Panc1 (cell line): ENCODE measurements at places on chromosomes 16 and 17. TPM values are rescaled to one million over a fixed set of nuclear protein-coding genes. Genes with fewer than 3 reads are reported as not detected.

- peaks cover 22% of the 10 kb centered on the region for H3K36me3 ChIP-seq
- H3K4me1 ChIP-seq, result peaks cover 42% of the 10 kb centered on the region
- peak overlapping the region; percentile 92 for H3K4me3 ChIP-seq
- peak overlapping the region; percentile 93 for H3K27ac ChIP-seq
- no peaks in the 10 kb centered on the region for H3K27me3 ChIP-seq
- no peak for DNase-seq
Observed at GRCh38 chr17:7308625-7309433, 1.4 kb downstream of the EIF5A start.

DNA sequence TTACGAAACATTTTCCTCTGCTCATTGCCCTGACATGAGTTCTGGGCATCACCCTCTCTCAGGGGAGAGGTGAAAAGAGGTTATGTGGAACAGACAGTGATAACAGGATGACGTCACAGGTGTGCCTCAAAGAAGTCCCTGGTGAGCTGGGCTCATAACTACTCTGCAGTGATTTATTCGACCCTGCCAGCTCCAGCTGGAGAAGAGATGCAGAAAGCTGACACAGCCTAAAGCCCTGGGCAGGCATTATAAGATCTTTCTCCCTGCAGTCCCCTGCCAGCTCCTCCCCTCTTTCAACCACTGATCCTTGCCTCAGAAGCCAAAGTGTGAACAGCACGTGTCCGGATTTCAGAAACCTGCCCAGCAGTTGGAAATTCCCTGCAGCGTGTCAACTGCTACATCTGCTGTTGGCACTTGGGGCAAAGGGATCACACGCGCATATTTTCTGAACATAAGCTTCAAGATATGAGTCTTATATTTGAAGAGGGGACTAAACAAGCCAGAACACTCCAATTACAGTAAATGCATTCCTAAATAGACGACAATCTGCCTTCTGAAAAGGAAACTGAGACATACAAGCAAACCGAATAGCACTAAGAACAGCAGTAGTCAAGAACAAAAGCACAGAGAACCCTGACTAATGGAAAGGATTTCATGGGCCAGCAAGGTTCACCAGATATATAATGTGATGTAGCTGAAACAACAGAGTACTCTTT lies 80.5 kb downstream of the SMG6 start:
- H3K27me3 ChIP-seq, result no peaks in the 10 kb centered on the region
- no peak overlapping the region for H3K27ac ChIP-seq
- no peak overlapping the region for H3K4me3 ChIP-seq
- H3K4me1 ChIP-seq, result no peaks in the 10 kb centered on the region
- H3K36me3 ChIP-seq, result no peaks in the 10 kb centered on the region
- no peak for DNase-seq

GRCh38 chr17:7405350-7406234 lies 1.7 kb upstream of the TMEM256 start:
- H3K27ac ChIP-seq, result peak overlapping the region; percentile 57
- no peaks in the 10 kb centered on the region for H3K36me3 ChIP-seq
- no peaks in the 10 kb centered on the region for H3K27me3 ChIP-seq
- peak overlapping the region; percentile 63 for H3K4me3 ChIP-seq

GRCh38 chr16:13779676-13780075 lies 140.3 kb upstream of the ERCC4 start:
- no peak overlapping the region for H3K4me3 ChIP-seq
- no peak overlapping the region for H3K27ac ChIP-seq
- DNase-seq, result no peak
- no peaks in the 10 kb centered on the region for H3K4me1 ChIP-seq
- H3K36me3 ChIP-seq, result no peaks in the 10 kb centered on the region
- peaks cover 2% of the 10 kb centered on the region; the same call in 1 of the 2 replicates for H3K27me3 ChIP-seq

- no peaks in the 10 kb centered on the region for H3K4me1 ChIP-seq
- H3K27ac ChIP-seq, result no peak overlapping the region
- H3K27me3 ChIP-seq, result 0 out of 2 replicates have a peak, but pooled peaks cover 3% of the 10 kb centered on the region
Observed at GRCh38 chr16:86133847-86134375, 234.9 kb downstream of the IRF8 start.

DNA sequence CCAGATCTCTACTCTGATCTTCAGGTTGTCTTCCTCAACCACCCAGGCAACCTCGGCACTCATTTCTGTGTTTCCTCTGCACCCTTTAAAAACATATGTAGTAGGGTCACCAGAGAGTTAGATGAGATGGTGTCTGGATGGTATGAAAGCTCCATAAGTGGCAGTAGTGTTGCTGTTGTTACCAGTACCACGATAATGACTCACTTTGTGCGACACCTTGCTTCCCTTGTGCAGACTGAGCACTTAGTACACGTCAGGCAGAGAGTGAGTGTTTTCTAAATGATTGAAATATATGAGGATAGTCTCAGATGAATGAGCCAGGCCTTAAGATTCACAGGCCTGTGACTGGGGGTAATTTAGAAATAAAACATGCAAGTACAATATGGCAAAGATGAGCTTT lies 188.7 kb downstream of the MAF start:
- H3K4me1 ChIP-seq, result no peaks in the 10 kb centered on the region
- H3K27me3 ChIP-seq, result no peaks in the 10 kb centered on the region; the same call in 1 of the 2 replicates
- DNase-seq, result no peak
- H3K36me3 ChIP-seq, result no peaks in the 10 kb centered on the region

NUPR1 gene
- total RNA-seq, result 79.7 TPM
